ENCODE measurements at places on chromosomes 4 and X.
A peak's percentile ranks its signal among the peaks of the same experiment; 100 is the strongest.

GRCh38 chrX:18984381-18985185 lies 669 bp upstream of the PHKA2 start:
- DNase-seq, result peak; percentile 69

DNA sequence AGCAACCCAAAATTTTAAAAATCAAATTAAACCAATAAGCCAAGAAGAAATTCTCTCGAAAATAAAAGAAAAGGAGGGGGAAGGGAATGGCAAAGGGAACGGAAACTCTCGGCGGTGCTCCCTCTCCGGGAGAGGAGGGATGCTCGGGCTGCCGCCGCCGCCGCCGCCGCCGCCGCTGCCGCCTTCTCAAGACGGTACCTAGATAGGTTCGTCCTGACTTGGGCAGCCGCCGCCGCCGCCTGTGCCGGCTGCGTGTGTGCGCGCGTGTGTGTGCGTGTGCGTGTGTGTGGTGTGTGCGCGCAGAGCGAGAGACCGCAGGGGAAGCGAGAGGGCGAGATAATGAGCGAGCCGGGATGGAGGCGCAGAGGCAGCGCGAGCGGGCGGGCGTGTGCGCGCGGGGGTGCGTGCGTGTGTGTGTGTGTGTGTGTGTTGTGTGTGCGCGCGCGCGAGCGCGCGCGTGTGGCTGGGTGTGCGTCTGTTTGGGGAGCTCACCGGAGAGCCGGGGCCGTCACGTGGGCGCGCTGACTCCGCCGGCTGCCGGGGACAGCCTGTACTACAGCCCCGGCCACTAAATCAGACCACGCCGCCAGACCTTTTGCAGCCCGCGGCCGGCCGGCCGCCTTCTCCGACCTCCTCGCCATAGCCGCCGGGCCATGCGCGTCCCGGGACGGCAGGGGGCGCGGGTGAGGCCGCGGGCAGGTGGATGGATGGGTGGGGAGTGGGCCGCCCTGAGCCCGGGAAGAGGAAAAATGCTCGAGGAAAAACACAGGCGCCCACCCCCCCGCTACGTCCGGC lies 111.6 kb downstream of the DHX15 start:
- peak; percentile 87 for DNase-seq

- no peak for DNase-seq
Observed at GRCh38 chr4:117984366-117984680, 50.0 kb upstream of the NDST3 start.

DNA sequence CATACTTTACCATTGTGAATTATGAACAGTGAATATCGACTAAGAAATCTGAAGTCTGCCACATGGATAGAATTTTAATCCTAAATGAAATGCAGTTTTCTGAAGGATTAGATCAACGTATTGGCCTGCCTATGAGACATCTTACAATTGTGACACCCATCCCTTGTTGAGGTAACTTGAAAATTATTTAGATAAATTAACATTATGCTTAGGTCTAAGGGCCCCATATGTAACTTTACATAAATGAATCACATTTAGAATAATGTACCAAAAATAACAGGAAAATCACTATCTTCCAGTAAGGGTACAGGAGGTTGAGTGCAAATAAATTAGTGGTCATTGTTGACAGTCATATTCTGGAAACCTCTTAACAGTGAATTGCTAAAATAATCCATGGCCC lies 13.5 kb downstream of the XAGE5 start:
- no peak for DNase-seq

DNA sequence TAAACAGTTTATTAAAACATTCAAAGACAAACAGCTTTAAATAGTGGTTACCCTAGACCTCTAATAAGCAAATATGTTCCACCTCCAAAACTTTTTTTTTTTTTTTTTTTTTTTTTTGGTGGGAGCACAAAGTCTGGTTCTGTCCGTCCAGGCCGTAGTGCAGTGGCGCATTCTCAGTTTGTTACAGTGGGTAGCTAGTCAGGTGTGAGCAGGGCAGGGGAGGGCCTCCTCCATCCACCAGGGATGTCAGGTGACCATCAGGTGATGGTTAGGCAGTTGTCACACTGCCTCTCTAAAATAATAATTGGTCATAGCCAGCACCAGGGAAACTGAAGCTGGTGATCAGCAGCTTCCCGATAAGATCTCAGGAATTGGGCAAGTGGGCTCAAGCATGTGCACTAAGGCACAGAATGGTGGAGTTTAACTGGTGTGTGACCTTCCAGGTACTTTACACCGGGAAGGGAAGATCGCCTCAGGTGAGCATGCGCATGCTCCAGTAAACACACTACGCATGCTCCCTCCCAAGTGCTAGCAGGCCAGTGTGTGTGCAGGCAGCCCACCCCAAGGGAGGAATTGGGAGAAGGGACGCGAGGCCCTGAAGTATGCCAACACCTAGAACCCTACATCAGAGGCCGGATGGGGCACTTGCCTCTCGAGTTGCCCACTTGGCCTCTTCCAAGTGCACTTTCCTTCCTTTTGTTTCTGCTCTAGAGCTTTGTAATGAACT lies 27.2 kb downstream of the TNIP2 start:
- DNase-seq, result no peak

Data from endothelial cell (in vitro differentiated cells).